ENCODE measurements at places on chromosomes 5 and 9.

DNA sequence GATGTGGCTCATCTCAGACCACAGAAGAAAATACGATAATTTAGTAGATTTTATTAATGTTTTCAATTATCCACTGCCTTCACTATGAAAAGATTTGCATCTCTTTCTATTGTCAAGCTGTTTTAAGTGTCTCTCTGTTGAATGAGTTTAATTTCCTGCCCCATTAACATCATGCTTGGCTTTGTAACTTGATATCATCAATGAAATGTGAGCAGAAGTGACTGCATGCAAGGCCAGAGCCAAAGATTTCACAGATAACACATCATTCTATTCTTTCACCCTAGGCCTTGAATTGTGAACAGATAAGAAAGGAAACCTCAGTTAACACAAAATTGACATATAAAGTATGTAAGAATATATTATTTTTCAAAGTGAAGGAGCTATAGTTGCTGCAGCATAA is 986.4 kb upstream of the CDH18 start:
- no peak for DNase-seq

- DNase-seq, result no peak
Measured at GRCh38 chr5:166551384-166551783, 1740.1 kb upstream of the WWC1 start.

- no peak for DNase-seq
Measured at GRCh38 chr5:164600274-164600673, 1094.9 kb downstream of the MAT2B start.

- no peak for DNase-seq
Measured at GRCh38 chr5:23823521-23823920, 316.1 kb downstream of the PRDM9 start.

DNA sequence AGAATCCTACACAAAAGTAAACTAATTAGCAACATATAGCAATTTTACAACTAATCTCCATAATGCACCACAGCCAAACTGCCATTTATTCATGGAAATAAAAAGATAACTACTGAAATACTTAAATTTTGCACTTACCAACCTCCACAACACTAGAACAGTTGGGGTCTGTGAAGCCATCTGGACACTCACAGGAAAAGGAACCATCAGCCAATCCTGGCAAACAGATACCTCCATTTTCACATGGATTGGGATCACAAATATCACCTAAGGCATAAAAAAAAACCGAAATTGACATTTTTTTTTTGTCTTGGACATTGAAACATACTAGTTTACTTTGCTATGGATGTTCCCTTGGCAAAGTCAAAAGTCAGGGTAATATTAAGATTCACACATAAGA is 130.7 kb downstream of the EDIL3 start:
- no peak for DNase-seq

- no peak for DNase-seq
Measured at GRCh38 chr5:149406203-149406978, 27.3 kb upstream of the IL17B start.

DNA sequence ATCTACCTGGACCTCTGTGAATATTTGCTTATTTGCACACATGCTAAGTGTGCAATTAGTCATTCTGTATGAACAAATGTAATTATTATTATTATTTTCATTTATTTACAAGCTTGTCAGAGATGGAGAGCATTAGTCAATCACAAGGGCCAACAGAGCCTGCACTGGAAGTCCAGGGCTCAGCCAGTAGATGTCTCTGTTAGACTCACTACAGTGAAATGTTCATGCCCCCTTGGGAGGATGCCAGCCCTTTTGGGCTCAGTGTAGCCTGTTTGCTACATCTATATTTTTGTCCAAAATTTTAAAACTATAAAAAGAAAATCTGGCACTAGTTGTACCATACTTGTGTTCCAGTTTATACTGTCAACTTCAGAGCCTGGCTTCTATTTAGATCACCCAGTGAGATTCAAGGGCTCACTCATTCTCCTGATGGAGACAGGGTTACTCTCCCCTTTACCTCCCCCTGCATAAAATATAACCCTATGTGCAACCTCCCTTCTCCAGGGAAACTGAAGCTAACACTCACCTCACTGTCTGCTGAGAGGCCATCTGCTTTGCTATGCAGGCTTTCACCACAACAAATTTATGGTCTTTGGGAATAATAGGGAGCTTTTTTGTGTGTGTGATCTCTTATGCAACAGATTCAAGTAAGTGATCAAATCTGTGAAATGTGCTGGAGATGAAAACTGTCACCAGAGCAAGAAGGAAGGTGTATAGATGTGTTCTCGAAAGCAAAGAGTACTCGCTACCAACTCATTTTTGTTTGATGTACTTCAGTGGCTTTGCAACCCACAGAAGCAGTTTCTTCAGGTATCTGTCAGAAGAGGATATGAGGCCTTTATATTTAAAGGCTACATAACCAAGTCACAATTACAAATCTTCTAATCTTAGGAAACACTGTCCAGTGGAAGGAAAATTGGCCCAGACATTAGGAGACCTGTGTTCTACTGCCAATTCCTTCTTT is 99.9 kb upstream of the TLE4 start:
- DNase-seq, result no peak

DNA sequence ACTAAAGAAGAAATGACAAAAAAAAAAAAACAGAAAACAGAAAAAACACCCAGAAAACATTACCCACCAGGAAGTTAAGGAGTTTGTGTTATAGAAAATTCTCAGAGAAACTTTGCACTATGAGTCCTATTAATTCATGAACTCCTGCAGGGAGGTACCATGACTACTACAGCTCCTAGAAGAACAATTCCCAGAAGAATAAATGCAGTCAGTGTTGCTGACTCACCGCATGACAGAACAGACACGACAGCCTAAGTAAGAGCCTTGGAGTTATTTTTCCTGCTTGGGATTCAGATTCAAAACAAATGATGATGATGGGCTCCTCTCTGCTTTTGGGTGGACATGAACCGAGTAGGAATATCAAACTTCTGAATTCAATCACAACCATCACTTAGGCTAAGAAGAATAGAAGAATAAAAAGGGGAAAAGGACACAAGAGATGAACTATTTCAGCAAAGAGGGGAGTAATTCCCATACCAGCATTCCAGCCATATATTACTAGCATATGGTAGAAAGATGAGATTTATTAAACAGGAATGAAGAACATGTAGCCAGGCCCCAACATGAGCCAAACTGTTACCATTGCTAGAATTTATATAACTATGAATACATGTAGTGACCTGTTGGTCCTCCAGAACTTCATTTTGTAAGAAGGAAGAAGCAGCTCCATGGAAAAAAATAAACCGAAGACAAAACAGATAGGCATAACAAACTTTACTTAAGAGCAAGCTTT is 209.6 kb upstream of the PDE4D start:
- DNase-seq, result no peak

DNA sequence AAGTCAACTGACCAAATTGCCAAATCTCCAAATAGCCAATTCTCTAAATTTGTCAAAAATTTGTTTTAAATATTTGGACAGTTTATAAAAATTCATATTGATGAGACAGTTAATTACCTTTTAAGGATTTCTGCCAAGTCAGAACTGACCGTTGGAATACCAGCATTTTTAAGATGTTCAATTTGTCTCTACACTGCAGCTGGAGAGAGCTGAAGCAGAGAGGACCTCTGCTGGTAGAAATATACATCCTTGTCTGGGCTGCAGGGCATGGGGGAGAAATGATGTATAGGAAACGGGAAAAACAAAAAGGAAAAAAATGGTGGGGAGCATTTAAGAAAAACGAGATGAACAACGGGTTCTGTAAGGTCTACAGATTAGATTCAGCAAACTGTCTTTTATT is 16.8 kb downstream of the NR6A1 start:
- DNase-seq, result no peak

- no peak for DNase-seq
Measured at GRCh38 chr5:74632947-74633356, 7.6 kb downstream of the ENC1 start.

DNA sequence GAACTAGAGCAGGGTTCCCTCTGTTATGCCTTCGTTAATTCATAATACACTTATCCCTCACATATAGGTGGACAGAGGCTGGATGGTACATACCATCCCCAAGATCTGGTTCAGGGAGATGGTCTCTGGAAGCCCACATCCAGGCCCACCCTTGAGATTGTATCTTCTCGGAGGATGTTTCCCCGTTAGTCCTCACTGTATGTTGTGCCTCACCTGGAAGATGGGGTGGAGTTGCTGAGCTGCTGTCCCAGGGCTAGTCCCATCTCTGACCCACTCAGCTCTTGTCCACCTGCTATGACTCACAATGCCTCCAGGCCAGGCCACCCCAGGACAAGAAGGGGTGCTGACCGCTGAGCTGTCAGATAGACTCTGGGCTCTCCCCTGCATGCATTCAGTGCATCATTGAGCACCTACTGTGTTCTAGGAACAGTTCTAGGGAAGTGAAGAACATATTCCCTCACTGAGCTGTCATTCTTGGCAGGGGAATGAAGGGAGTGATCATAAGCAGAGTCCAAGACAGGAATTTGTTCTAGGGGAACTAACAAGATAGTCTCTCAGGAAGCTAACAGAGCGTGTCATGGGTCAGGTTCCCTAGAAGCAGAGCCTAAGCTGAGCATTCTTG is at the start of gene CBY3:
TSS of gene CBY3 (minus strand) at position 255 of the 622 bp plus-strand sequence. CDS start at position 139, 116 bp downstream.
- DNase-seq, result no peak

DNA sequence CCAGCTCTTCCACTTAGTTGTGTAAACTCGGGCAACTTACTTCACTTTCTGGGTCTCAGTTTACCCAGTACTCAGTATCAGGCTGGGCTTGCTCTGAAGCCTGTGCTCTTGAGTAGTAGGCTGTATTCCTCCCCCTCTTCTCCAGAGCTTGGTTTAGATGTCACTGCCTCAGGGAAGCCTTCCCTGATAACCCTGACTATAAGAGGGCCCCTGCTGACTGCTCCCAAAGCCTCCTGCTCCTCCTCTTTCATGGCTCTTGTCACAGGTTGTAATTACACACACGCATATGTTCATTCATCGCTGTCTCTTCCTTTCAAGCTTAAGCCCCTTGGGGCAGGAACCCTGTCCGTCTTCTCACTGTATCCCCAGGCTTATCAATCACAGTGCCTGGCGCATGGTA is 140.2 kb downstream of the RGS3 start:
- no peak for DNase-seq

GRCh38 chr5:40381676-40382363 is 297.9 kb upstream of the PTGER4 start:
- peak; percentile 81 for DNase-seq

GRCh38 chr9:126838055-126838811 is 22.2 kb upstream of the ZBTB34 start:
- DNase-seq, result no peak

GRCh38 chr9:19146441-19147024 is 19.2 kb upstream of the PLIN2 start:
- no peak for DNase-seq

GRCh38 chr9:130498918-130499698 is 54.3 kb downstream of the ASS1 start:
- DNase-seq, result no peak

DNA sequence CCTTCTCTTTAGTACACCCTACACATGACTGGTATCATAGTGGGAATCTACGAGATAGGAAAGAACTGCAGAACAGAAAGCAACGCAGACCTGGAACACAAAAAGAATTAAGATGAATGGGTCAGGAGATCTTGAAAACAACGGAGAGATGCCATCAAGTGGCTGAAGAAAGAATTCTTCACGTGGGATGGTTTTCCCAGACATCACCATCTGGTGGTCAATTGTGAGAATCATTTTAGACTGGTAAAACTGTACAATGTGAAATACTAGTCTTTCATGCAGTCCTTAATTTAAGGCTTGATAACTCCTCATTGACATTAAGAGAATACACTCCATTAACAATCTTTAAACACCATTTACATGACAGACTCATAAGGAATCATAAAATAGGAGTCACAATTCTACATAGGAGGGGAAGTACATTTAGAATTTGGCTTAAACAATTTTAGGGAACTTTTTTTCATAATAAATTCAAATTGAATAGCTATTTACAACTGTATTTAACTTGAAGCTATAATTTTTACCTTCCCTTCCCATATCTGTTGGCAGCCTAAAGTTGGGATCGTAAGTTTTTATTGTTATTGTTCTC is 128.4 kb upstream of the TRPM3 start:
- no peak for DNase-seq

DNA sequence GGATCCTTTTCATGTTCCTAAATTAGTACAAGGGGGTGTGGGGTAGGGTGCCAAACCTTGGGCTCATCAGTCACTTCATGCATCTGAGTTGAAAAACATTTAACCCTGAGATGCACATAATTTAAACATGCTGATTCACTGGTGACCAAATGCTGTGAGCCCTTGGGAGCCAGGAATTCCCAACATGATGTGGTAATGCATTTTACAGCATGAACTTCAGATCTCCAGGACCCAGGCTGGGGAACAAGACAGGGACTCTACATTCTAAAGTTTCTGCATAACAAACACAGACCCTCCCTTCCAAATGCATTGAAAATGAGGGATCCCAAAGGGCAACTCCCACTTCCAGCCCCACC is 322.2 kb downstream of the NDUFS4 start:
- no peak for DNase-seq

DNA sequence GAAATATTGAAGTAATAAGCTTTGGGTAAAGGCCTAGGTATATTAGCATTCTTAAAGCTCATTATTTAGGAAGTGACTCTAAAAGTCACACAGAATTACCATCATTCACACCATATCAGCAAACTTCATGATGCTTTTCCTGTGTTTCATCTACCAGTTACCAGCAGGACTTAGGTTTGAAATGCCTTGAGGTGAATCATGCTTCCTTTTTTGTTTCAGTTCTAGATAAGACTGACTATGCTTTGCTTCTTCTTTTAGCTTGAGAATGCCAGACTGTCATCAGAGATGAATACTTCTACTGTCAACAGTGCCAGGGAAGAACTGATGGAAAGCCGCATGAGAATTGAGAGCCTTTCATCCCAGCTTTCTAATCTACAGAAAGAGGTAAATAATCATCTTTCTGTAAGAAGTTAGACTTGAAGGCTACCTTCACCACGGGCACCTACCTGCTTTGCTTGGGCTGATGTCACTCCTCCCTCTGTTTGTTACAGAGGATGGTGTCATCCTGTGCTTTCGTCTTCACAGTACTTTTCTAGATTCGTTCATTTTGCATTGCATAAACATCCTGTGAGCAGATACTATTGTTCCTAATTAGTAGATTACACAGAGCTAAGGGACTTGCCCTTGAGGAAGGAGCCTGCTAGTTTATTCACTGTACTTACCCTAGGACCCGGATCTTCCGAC is 34.7 kb downstream of the LMNB1 start:
- no peak for DNase-seq

GRCh38 chr9:5846096-5846495 is 13.2 kb upstream of the ERMP1 start:
- DNase-seq, result no peak

DNA sequence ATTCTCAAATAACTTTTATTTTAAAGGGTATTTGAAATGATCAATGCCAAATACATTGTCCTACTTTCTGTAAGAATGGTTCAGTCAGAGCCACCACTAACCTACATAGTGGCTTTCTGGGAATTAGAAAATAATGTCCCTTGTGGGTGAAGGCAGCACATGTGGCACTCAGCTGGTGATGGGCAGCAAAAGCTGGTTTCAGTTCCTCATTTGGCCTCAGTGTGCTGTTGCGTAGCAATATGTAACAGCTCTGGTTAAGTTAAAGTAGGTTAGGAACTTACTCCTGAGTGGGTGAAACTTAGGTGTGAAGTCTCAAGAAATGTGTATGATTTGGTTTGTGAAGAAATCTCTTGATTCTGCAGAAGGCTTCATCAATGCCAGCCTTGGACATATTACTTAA is 99.6 kb upstream of the SPEF2 start:
- no peak for DNase-seq

Measured in keratinocyte (primary cell).